IMR-90 (cell line): ENCODE measurements at places on chromosomes 1 and 21. TPM values are rescaled to one million over a fixed set of nuclear protein-coding genes. Genes with fewer than 3 reads are reported as not detected.
A peak's percentile ranks its signal among the peaks of the same experiment; 100 is the strongest.

The CD1D gene
- total RNA-seq = not detected in 2 replicates

The IFNGR2 gene
- total RNA-seq = 52.8 and 66.0 TPM in 2 replicates

The FCRL1 gene
- not detected in 2 replicates for total RNA-seq

DNA sequence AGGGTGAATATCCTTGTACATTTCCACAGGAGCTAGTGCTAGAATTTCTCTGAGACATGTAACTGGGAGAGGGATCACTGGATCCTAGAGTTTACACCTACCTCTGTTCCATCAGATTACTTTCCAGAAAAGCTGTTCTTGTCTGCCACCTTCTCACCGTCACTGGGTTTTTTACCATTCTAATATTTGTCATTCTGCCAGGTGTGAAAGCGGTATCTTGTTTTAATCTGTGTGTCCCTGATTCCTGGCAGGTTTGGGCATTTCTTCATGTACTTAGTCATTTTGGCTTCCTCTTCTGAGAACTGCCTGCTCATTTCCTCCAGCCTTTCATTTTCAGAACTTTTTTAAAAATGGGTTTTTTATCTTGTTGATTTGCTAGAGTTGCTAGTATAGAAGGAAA is 5.1 kb downstream of the PMF1 start:
- DNase-seq = peak; percentile 30

The SYCP1 gene
- not detected in 2 replicates for total RNA-seq

The CDK18 gene
- 0.18 and 0.28 TPM in 2 replicates for total RNA-seq
